ENCODE measurements at places on chromosomes 1 and 21. TPM values are rescaled to one million over a fixed set of nuclear protein-coding genes. Genes with fewer than 3 reads are reported as not detected.

TMEM82 gene
- total RNA-seq = not detected

RPTN gene
- total RNA-seq = not detected

RCAN3 gene
- 11.3 TPM for total RNA-seq

ATP1A4 gene
- 0.96 TPM for total RNA-seq

OR2T11 gene
- total RNA-seq = not detected

CLCA4 gene
- total RNA-seq = not detected

CFAP57 gene
- total RNA-seq = 0.17 TPM

HCRTR1 gene
- not detected for total RNA-seq

DNA sequence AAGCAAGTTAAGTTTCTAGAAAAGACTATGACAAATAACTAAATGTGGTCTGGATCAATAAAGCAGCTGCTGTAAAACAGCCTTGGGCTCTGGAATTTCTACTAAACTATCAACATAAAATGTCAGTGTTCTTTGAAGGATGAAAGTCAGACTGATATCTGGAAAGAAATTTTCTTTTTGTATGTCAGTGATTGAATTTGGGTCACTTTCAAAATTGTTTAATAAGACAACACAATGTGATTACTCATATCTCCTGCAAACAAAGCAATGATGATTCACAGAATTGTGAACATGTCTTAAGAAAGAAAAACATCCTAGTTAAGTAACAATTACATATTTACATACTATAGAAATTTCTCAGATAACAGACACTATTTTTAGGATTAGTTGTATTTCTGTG, 826.4 kb downstream of the PLA2G4A start:
- no peak overlapping the region for H3K27ac ChIP-seq
- no peaks in the 10 kb centered on the region for H3K27me3 ChIP-seq
- no peaks in the 10 kb centered on the region for H3K4me1 ChIP-seq
- H3K4me3 ChIP-seq = no peak overlapping the region
- no peaks in the 10 kb centered on the region for H3K36me3 ChIP-seq

GRCh38 chr1:93502571-93502970, 54.7 kb downstream of the FNBP1L start:
- no peak overlapping the region for H3K4me3 ChIP-seq
- no peaks in the 10 kb centered on the region for H3K27me3 ChIP-seq
- H3K36me3 ChIP-seq = no peaks in the 10 kb centered on the region

GRCh38 chr1:11943619-11944018, 9.1 kb downstream of the PLOD1 start:
- no peaks in the 10 kb centered on the region for H3K27me3 ChIP-seq
- no peak overlapping the region for H3K4me3 ChIP-seq
- no peak overlapping the region for H3K27ac ChIP-seq
- no peaks in the 10 kb centered on the region for H3K36me3 ChIP-seq
- DNase-seq = no peak

GRCh38 chr1:54803761-54804470, 2.8 kb upstream of the TTC22 start:
- no peak overlapping the region for H3K27ac ChIP-seq
- H3K36me3 ChIP-seq = no peaks in the 10 kb centered on the region
- H3K4me3 ChIP-seq = no peak overlapping the region

DNA sequence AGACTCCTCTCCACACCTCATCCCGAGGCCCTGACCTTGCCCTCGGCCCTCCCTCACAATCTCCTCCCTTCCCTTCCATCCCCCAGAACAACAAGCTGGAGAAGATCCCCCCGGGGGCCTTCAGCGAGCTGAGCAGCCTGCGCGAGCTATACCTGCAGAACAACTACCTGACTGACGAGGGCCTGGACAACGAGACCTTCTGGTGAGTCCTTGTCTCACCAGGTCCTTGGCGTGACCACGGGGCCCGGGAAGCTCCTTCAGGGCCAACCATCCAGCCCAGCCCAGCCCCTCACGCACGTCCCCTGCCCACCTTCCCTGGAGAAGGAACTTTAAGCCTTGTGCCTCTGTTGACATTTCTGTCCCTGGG, 15.6 kb downstream of the PODN start:
- DNase-seq = peak; percentile 49
- no peaks in the 10 kb centered on the region for H3K27me3 ChIP-seq
- no peak overlapping the region for H3K27ac ChIP-seq
- no peak overlapping the region for H3K4me3 ChIP-seq

GRCh38 chr1:42420911-42421585, 34.8 kb downstream of the ZMYND12 start:
- DNase-seq = no peak
- no peaks in the 10 kb centered on the region for H3K27me3 ChIP-seq
- H3K27ac ChIP-seq = no peak overlapping the region
- H3K4me1 ChIP-seq = peaks cover 12% of the 10 kb centered on the region

DNA sequence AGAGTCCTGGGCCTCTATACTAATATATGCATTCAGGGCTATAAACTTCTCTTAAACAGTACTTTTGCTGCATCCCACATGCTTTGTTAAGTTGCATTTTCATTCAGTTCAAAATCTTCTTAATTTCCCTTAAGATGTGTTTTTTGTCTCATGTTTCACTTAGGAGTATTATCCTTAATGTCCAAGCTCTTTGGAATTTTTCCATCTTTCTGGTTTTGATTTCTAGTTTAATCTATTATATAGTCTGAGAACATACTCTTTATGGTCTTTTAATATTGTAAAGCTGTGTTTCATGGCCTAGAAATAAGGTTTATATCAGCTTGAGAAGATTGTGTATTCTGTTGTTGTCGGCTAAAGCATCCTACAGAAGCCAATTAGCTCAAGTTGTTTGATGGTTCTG, 1041.8 kb downstream of the PLA2G4A start:
- no peak overlapping the region for H3K4me3 ChIP-seq
- H3K27ac ChIP-seq = no peak overlapping the region
- no peak for DNase-seq
- H3K36me3 ChIP-seq = no peaks in the 10 kb centered on the region
- H3K27me3 ChIP-seq = no peaks in the 10 kb centered on the region
- no peaks in the 10 kb centered on the region for H3K4me1 ChIP-seq

DNA sequence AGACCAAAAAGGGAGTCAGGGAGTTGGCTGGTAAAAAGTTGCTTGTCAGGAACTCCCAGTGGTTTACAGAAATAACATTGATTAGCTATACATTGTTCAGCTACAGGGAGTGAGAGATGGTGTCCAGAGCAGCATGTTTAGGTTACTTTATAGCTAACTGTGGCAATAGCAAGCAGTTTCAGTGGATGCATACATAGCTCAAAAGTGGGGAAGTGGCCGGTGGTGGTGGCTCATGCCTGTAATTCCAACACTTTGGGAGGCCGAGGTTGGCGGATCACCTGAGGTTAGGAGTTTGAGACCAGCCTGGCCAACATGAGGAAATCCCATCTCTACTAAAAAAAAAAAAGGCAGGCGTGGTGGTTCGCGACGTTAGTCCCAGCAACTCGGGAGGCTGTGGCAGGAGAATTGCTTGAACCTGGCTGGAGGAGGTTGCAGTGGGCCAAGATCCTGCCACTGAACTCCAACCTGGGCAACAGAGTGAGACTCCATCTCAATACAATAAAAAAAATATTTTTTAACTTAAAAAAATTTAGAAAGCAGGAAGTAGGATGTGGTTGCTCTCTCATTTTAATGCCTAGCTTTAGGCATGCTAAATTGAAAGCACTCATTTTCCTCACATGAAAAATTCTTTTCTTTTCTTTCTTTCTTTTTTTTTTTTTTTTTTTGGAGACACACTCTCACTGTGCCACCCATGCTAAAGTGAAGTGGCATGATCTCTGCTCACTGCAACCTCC, 109.7 kb downstream of the PPIAL4G start:
- H3K27me3 ChIP-seq = no peaks in the 10 kb centered on the region
- no peak overlapping the region for H3K4me3 ChIP-seq
- H3K36me3 ChIP-seq = no peaks in the 10 kb centered on the region
- no peak overlapping the region for H3K27ac ChIP-seq
- DNase-seq = no peak

DNA sequence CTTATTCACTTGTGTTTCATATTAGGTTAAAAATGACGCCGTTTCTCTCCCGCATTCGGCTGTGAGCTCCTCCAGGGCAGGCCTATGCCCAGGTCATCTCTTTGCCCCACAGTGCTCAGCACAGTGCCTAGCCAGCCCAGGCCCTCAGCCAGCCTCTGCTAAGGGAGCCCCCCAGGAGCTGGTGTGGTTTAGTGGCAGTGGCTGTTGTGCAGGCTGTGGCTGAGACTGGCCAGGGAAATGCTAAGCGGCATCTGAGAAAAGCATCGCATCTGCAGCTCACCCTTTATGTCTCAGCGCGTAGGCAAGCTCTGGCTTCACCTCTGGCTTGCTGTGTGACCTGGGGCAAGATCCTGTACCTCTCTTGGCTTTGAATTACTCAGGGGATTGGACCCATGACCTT, 275.1 kb downstream of the TRABD2B start:
- H3K27ac ChIP-seq = no peak overlapping the region
- no peak for DNase-seq
- H3K27me3 ChIP-seq = peaks cover 35% of the 10 kb centered on the region
- no peak overlapping the region for H3K4me3 ChIP-seq
- no peaks in the 10 kb centered on the region for H3K36me3 ChIP-seq

DNA sequence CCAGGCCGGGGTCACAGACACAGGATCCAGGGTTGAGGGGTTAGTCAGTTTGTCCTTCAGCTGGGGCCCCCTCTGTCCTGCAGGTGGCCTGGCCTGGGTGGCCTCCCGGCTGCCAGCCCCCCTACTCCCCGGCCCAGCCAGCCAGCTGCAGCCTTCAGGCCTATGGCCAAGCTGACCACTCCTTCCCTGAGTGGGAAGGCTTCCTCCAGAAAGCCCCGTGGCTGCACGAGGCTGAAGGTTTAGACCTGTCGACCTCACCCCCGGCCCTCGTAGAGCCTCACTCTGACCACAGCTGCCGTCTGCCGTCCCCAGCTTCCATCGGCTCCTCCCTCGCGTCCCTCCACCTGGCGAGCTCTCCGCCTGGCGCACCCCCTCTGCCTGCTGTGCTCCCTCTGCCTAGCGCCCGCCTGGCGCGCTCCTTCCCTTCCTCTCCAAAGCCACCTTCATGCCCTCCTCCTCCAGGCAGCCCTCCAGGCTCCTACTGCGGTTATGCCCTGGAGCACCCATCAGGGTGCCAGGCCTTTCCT, 9.6 kb downstream of the TTLL10 start:
- DNase-seq = no peak
- H3K27me3 ChIP-seq = peaks cover 12% of the 10 kb centered on the region
- no peaks in the 10 kb centered on the region for H3K36me3 ChIP-seq
- H3K27ac ChIP-seq = no peak overlapping the region

GRCh38 chr1:43256675-43257570, 12.9 kb upstream of the TMEM125 start:
- peak; percentile 74 for DNase-seq
- no peaks in the 10 kb centered on the region for H3K36me3 ChIP-seq
- H3K27ac ChIP-seq = no peak overlapping the region
- no peaks in the 10 kb centered on the region for H3K4me1 ChIP-seq

DNA sequence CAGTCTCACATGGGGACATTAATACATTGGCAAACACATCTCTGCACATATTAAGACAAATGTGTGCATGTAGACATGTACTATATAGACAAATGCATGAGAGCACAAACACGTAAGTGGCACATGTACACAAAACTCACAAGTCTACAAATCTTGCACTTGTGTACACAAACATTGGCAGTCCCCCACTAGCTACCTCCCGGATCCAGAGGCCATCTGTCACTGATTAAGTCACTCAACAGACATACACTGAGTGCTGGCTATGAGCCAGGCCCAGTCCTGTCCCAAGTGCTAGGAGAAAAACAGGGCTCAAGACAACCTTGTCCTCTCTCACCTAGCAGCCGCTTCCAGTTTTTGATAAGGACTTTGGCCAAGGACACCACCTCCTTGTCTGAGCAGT, 7.0 kb downstream of the TCEA3 start:
- no peak overlapping the region for H3K27ac ChIP-seq
- H3K36me3 ChIP-seq = no peaks in the 10 kb centered on the region
- H3K27me3 ChIP-seq = no peaks in the 10 kb centered on the region
- no peak for DNase-seq
- H3K4me1 ChIP-seq = peaks cover 9% of the 10 kb centered on the region
- H3K4me3 ChIP-seq = no peak overlapping the region

DNA sequence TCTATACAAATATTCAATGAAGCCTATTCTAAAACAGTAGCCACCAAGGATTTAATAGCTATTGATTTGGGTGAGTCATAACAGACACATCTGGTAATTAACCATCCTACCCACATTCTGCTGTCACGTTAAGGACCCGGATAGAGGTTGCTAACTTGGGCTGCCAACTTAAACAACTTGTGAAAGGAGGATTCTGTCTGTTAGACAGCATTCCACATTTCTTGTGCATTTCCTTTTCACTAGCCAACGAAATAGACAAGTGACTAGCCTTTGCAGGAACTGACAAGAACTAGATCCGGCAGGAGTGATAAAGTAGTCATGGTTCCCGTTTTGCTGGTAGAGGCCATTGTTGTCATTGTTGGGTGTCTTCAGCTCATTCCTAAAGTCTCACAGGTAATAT, 9.5 kb downstream of the DSCAM start:
- H3K4me3 ChIP-seq = no peak overlapping the region
- peaks cover 35% of the 10 kb centered on the region for H3K27me3 ChIP-seq
- H3K36me3 ChIP-seq = no peaks in the 10 kb centered on the region
- no peak overlapping the region for H3K27ac ChIP-seq

- H3K27ac ChIP-seq = peak overlapping the region; percentile 93
- DNase-seq = no peak
- no peaks in the 10 kb centered on the region for H3K27me3 ChIP-seq
Measured at GRCh38 chr1:150009604-150010392, 728 bp downstream of the OTUD7B start.

DNA sequence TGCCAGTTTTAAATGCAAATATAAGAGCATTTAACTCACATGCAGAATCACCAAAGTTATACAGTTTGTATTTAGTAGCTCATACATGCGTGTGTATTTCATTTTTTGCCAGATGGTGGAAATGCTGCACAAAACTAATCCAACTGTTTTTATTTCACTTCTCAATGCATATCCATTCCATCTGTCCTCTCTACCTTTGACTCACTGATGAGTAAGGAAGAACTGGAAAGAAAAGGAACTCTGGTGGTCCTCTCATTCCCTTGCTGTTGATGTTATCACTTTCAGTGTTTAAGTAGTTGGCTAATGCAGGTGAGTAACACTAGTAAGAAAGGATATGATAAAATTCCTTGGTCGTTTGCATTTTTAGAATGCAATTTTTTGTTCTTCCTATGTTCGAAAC, 5.7 kb upstream of the SLC1A7 start:
- no peak for DNase-seq
- no peak overlapping the region for H3K27ac ChIP-seq
- H3K4me3 ChIP-seq = no peak overlapping the region
- H3K4me1 ChIP-seq = peaks cover 24% of the 10 kb centered on the region

GRCh38 chr1:62727656-62728407, 39.6 kb upstream of the DOCK7 start:
- H3K27me3 ChIP-seq = no peaks in the 10 kb centered on the region
- H3K4me3 ChIP-seq = no peak overlapping the region
- H3K27ac ChIP-seq = no peak overlapping the region

DNA sequence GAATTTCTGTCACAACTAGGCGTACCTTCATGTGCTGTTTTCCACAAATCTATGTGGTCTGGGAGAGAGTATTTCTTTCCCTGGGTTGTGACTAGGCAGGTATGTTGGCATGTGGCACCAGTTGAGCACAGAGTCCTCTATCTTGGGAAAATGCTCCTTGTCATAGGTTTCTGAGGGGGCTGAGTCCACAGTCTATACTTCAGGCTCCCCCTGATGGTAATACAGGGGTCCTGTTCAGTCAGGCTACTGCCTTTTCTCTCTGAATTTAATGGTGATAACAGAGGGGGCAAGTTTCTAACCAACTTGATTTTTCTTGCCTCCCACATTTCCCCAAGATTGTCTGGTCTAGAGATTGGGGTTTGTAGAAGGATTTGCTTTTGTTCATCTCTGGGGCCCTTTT, 35.8 kb downstream of the VANGL1 start:
- peaks cover 6% of the 10 kb centered on the region for H3K36me3 ChIP-seq
- no peak overlapping the region for H3K4me3 ChIP-seq
- H3K27me3 ChIP-seq = no peaks in the 10 kb centered on the region
- no peaks in the 10 kb centered on the region for H3K4me1 ChIP-seq
- no peak overlapping the region for H3K27ac ChIP-seq
- DNase-seq = no peak
